ENCODE measurements at places on chromosomes 4 and X.

GRCh38 chrX:97401586-97402136 is 518.0 kb downstream of the RPA4 start:
- H3K36me3 ChIP-seq: no peaks in the 10 kb centered on the region
- no peak overlapping the region for H3K27ac ChIP-seq
- peaks cover 30% of the 10 kb centered on the region for H3K4me1 ChIP-seq
- H3K4me3 ChIP-seq: no peak overlapping the region
- DNase-seq: no peak

DNA sequence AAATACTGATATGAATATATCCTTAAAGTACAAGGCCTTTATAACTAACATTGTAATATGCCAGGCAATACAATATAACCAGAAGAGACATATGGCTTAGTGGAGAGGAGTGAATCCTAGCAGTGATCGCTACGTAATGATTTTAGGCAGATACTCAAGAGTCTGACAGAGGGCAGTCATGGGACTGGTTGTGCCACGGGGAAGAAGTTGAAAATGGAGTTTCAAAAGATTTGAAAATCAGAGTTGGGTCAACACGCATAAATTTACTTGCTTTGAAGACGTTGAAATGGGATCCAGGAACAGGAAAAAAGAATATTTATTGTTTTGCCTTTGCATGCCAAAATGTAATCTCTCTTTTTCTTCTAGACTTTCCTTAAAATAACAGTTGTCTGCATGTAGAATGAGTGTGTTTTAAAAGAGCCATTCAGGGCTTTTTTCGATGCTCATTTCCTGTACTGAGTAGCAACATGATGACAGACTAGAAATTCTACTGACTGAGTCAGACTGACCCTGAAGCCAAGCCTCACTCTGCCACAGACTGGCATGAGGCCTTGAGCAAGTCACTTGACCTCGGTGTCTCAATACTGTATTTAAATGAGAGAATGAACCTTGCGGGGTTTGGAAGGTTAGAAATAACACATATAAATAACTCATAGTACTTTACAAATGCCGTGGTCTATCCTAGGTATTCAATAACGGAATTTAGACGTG is 8.1 kb upstream of the SMS start:
- peaks cover 40% of the 10 kb centered on the region for H3K4me1 ChIP-seq
- peak overlapping the region; percentile 28 for H3K4me3 ChIP-seq
- peak overlapping the region; percentile 96 for H3K27ac ChIP-seq

DNA sequence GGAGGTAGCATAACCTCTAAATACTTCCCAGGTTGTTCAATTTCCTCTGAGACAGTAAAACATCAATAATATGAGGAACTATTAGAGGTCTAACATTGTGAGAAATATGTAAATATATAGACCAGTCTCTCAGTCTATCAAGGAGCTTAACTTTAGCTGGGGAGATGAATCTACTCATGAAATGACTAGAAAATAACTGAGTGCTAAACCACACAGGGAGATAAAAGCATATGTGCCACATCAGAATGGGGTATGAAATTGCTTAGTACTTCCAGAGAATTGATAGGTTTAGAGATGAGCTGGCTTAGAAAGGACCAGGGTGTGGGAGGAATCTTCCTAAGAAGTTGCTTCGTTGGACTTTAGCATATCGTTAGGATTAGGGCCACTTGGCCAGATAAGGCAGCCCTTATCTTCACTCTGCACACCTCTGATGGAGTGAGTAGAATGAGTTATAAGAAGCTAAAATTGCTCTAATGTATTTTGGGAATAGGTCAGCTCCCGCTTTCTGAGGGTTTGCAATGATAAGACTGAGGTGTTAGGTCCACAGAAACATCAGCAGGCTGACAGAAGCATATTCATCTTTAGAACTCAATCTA is 299.2 kb downstream of the UNC5C start:
- no peaks in the 10 kb centered on the region for H3K27me3 ChIP-seq
- no peak for DNase-seq
- H3K27ac ChIP-seq: no peak overlapping the region
- no peaks in the 10 kb centered on the region for H3K36me3 ChIP-seq

DNA sequence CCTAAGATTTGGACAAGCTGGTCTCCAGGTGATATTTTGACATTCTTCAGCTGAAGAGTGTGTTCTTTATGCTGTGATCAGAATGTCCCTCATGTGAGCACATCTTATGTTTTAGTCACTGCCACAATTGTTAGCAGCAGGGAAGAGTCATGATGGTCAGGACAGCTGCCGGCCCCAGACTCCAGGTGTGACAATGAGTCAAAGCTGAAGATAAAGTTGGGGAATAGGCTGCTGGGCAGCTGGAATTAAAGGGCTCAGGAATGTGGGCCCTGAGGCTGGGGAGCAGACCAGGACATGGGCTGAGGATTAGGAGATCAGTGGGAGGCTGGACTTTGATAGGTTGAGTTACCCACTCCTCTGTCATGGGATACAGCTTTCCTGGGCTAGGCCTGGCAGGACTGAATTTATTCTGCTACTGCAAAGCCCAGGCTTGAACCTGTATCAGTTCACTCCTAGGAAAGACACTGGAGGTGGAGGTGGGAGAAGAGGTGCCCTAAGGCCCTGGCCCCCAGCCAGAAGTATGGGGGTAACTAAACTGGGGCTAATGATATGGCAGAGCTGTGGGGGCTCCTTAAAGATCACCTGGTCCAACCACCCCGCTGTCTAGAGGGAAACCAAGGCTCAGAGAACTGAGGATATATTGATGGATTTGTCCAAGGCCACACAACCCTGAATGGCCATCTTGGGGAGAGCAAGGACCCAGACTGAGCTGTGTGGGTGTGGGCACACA is 119.5 kb downstream of the PJA1 start:
- no peaks in the 10 kb centered on the region for H3K27me3 ChIP-seq
- H3K4me3 ChIP-seq: no peak overlapping the region
- no peak overlapping the region for H3K27ac ChIP-seq
- no peaks in the 10 kb centered on the region for H3K36me3 ChIP-seq
- no peak for DNase-seq

GRCh38 chr4:31788676-31789075 is 1068.5 kb downstream of the PCDH7 start:
- no peak for DNase-seq
- H3K27me3 ChIP-seq: no peaks in the 10 kb centered on the region
- no peaks in the 10 kb centered on the region for H3K4me1 ChIP-seq

DNA sequence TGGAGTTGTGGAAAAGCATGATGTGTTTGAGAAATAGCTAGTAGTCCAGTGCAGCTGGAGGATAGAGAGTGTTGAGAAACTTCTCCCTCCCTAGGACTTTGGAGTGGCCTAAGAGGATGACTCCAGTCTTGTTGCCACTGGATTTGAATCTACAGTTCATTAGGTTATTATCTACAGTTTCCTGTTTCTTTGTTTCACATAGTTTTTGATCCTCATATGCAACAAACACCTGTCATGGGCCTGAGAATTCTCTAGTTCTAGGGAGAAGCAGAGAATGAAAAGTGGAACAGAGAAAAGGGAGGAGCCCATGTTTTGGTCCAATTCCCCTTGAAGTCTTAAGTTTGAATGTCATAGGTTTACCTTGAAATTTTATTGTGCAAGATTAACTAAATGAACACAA is 73.6 kb upstream of the TBC1D9 start:
- no peak for DNase-seq
- no peak overlapping the region for H3K27ac ChIP-seq
- peaks cover 46% of the 10 kb centered on the region for H3K27me3 ChIP-seq
- no peaks in the 10 kb centered on the region for H3K4me1 ChIP-seq

- H3K4me3 ChIP-seq: no peak overlapping the region
- peaks cover 34% of the 10 kb centered on the region for H3K36me3 ChIP-seq
- peak overlapping the region; percentile 14 for H3K27ac ChIP-seq
- H3K27me3 ChIP-seq: no peaks in the 10 kb centered on the region
These were observed 20.6 kb upstream of the IRAK1 start for GRCh38 chrX:154040307-154040756.

DNA sequence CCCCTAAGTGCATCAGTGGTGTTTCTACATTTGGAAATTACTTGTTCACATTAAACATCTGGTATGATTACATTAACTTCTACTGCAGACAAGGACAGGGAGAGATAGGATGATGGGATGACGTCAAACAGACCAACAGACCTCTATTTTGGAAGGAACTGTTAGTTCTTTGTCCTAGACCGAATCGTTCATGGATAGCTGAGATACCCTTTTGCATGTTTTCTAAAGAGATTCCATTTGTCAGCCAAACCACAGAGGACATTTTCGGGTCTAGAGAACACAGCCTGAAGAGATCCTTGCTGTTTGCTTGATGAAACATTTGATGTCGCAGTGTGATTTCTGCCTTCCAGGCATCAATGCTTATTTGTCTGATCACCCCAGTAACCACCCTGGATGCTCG is 27.7 kb downstream of the CHST7 start:
- H3K4me3 ChIP-seq: no peak overlapping the region
- H3K27ac ChIP-seq: no peak overlapping the region
- no peaks in the 10 kb centered on the region for H3K4me1 ChIP-seq
- H3K27me3 ChIP-seq: no peaks in the 10 kb centered on the region

DNA sequence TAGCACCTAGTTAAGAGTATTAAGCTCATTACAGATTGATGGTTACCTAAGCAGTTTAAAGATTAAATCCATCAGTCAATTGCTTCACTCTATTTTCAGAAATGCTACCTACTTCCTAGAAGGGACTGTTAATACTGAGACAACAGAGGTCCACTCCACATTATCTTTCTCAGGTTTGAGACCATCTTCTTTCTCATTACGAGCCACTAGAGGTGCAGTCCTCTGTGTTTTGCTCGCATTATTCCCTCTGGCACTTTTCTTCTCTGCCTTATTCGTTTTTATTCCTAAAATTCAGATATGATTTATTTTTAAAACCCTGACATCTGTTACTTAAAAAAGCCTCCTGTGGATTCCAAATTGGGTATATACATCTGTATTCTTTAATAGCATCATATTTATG is 459.1 kb downstream of the FSTL5 start:
- H3K27ac ChIP-seq: no peak overlapping the region
- DNase-seq: no peak
- peaks cover 7% of the 10 kb centered on the region for H3K4me1 ChIP-seq
- no peaks in the 10 kb centered on the region for H3K36me3 ChIP-seq
- H3K4me3 ChIP-seq: no peak overlapping the region
- H3K27me3 ChIP-seq: no peaks in the 10 kb centered on the region

DNA sequence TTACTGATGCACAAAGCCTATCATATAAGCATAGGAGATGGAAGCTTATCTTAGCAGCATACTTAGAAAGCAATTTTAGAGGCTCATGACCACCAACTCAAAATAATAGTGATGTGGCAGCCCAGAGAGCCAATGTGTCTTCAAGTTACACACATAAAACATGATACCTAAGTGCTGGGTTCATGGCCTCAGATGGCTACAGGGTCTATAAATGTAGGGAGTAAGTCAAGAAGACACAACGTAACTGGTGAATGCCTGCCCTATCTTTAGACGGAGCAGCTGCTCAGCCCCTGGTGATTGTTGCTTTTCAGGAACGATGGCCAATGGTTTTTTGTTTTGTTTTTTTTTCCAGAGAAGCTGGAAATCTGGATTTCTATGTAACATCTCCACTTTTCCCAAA is 42.8 kb downstream of the RNF150 start:
- peaks cover 34% of the 10 kb centered on the region for H3K27me3 ChIP-seq

DNA sequence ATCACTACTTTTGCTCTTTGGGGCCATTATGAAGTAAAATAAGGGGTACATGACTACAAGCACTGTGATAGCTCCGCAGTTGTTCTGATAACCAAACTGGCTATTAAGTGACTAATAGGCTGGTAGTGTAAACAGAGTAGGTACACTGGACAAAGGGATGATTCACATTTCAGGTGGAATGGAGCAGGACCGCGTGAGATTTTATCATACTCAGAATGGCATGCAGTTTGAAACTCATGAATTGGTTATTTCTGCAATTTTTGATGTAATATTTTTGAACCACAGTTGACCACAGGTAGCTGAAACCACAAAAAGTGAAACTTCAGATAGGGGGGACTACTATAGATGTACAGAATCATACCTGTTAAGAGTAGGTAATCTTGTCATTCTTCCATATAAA is 55.8 kb downstream of the PAK3 start:
- no peak overlapping the region for H3K4me3 ChIP-seq
- peak overlapping the region; percentile 1 for H3K27ac ChIP-seq
- no peaks in the 10 kb centered on the region for H3K27me3 ChIP-seq

- no peaks in the 10 kb centered on the region for H3K27me3 ChIP-seq
- H3K4me1 ChIP-seq: no peaks in the 10 kb centered on the region
- no peak overlapping the region for H3K27ac ChIP-seq
- no peaks in the 10 kb centered on the region for H3K36me3 ChIP-seq
These were observed 48.1 kb upstream of the TLR3 start for GRCh38 chr4:186020793-186021407.

- no peak overlapping the region for H3K4me3 ChIP-seq
- peak; percentile 49 for DNase-seq
- H3K36me3 ChIP-seq: peaks cover 4% of the 10 kb centered on the region
- peak overlapping the region; percentile 64 for H3K27ac ChIP-seq
- no peaks in the 10 kb centered on the region for H3K27me3 ChIP-seq
These were observed 48.3 kb downstream of the AMELX start for GRCh38 chrX:11341274-11342201.

DNA sequence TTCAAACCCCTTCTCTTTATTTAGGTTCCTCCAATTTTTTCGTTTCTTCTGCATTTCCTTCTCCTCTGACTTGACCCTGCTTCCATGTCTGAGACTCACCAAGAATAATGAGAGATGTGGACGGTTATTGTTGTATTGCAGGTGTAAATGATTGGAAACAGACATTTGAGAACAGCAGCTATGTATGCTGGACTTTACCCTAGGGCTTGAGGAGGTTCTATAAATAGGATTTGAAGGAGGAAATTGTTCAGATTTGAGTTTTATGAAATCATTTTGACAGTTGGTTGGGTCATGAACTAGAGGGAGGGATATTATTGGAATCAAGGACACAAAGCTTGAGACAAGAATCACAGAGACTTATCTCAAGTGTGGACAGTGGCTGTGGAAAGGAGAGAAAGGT is 614.6 kb upstream of the CPEB2 start:
- H3K36me3 ChIP-seq: no peaks in the 10 kb centered on the region
- no peak for DNase-seq
- H3K27me3 ChIP-seq: no peaks in the 10 kb centered on the region
- H3K4me1 ChIP-seq: peaks cover 12% of the 10 kb centered on the region
- H3K27ac ChIP-seq: no peak overlapping the region

GRCh38 chr4:48841045-48841827 is 10.3 kb downstream of the OCIAD1 start:
- H3K36me3 ChIP-seq: peaks cover 9% of the 10 kb centered on the region
- no peak for DNase-seq
- H3K27ac ChIP-seq: no peak overlapping the region
- H3K4me1 ChIP-seq: no peaks in the 10 kb centered on the region
- no peaks in the 10 kb centered on the region for H3K27me3 ChIP-seq
- H3K4me3 ChIP-seq: no peak overlapping the region

- no peak for DNase-seq
- no peaks in the 10 kb centered on the region for H3K27me3 ChIP-seq
- no peak overlapping the region for H3K4me3 ChIP-seq
- no peaks in the 10 kb centered on the region for H3K4me1 ChIP-seq
These were observed 104.2 kb upstream of the MSX1 start for GRCh38 chr4:4755306-4755705.
